ENCODE measurements at places on chromosomes 6 and 20. TPM values are rescaled to one million over a fixed set of nuclear protein-coding genes. Genes with fewer than 3 reads are reported as not detected.

Gene PBOV1
- total RNA-seq: not detected

Gene OR2J3
- total RNA-seq: not detected

Gene OTOR
- not detected for total RNA-seq

Gene IL20RA
- total RNA-seq: 0.02 TPM

Gene RIMS4
- 1.9 TPM for total RNA-seq

Gene SNHG17
- 188 TPM for total RNA-seq

Gene FRK
- total RNA-seq: 1.8 TPM

Gene PI16
- total RNA-seq: not detected

Gene WFDC12
- total RNA-seq: not detected

Gene HLA-DRB5
- not detected for total RNA-seq

Gene LRP11
- total RNA-seq: 33.8 TPM

Gene ZNFX1
- total RNA-seq: 27.3 TPM

Gene MICB
- total RNA-seq: 8.6 TPM

Gene ZC3H12D
- 0.07 TPM for total RNA-seq

Gene PACSIN1
- 0.04 TPM for total RNA-seq

Gene SLC2A10
- total RNA-seq: not detected

Gene UNC5CL
- 0.33 TPM for total RNA-seq

Gene MCHR2
- not detected for total RNA-seq

Gene NNAT
- not detected for total RNA-seq

Gene KCNS1
- total RNA-seq: not detected

Gene ZSCAN23
- total RNA-seq: not detected

Gene CDH4
- 6.7 TPM for total RNA-seq

Gene DTD1
- 81.2 TPM for total RNA-seq

Gene SNX9
- 31.2 TPM for total RNA-seq

Gene CCN2
- 39.7 TPM for total RNA-seq

Gene MAN1A1
- 0.05 TPM for total RNA-seq

Gene CDH22
- total RNA-seq: 0.07 TPM

Gene C4B
- 1.2 TPM for total RNA-seq

Gene KHDC1
- 4.0 TPM for total RNA-seq

Gene MEI4
- total RNA-seq: not detected

Gene WFDC2
- total RNA-seq: 0.15 TPM

Gene DLK2
- 6.4 TPM for total RNA-seq
